ENCODE measurements at places on chromosomes 1 and 21.

GRCh38 chr1:37919277-37919676 lies 27.6 kb downstream of the INPP5B start:
- no peak for DNase-seq

- DNase-seq, result no peak
Observed at GRCh38 chr1:159916242-159917051, 8.9 kb downstream of the TAGLN2 start.

DNA sequence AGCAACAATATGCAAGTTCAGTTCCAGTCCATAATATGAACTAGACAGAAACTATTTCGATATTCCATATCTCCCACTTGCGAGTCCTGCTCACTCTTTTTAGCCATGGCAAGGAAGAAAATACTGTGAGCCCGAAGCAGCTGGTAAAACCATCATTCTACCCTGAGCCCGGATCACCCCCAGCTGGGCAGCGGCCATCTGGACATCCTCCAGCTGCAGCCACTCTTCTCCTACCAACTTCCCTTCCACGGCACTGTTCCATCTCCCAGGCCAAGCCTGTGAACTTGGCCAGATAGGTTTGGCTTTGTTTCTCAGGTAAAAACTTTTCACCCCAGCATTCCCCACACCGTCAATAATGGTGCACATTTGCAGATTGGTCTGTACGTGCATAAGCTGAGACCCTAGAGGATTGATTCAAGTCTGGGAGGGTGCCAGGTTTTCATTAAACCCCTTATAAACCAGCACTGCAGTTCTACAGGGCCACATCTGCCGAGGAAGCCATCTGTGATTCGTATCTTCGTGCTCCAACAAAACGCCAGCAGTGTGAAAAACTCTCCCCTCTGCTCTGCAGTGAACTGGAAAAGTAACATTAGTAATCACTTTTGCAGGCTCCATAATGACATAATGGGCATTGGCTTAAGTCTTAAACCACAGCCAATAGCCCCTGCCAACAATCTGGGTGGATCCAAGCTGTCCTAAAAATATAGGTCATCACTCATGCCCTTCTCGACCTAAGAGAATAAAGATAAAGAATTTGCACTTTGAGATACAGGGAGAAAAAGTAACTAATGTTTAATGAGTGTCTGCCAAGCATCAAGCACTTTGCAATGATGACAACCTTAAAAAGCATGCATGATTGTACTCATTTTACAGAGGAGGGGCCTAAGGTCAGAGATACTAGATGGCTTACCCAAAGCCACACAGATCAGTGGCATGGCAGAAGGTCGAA lies 205.1 kb downstream of the PLPP3 start:
- peak; percentile 75 for DNase-seq

GRCh38 chr1:207673399-207673798 lies 28.5 kb downstream of the CR1L start:
- DNase-seq, result no peak

GRCh38 chr21:36113647-36114428 lies 21.0 kb upstream of the CBR3 start:
- no peak for DNase-seq

DNA sequence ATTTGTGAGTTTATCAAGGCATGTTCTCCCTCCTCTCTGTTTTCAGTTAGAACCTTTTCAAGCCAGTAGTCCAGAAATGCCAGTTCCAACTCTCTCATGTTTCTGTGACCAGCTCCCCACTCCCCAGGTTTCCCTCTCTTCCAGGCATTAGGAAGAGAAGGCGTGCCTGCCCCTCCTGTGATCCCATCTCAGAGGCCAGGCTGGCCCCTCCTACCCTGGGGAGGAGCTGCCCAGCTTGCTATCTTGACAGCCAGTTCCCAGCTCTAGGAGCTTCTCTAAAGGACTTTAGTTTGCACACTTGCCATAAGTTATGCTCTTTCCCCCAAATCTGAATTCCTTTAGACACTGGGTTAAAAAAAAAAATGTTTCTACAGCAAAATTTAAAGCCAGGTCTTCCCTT lies 8.9 kb downstream of the HYI start:
- DNase-seq, result no peak

GRCh38 chr1:2595812-2596529 lies 9.4 kb downstream of the PRXL2B start:
- no peak for DNase-seq

DNA sequence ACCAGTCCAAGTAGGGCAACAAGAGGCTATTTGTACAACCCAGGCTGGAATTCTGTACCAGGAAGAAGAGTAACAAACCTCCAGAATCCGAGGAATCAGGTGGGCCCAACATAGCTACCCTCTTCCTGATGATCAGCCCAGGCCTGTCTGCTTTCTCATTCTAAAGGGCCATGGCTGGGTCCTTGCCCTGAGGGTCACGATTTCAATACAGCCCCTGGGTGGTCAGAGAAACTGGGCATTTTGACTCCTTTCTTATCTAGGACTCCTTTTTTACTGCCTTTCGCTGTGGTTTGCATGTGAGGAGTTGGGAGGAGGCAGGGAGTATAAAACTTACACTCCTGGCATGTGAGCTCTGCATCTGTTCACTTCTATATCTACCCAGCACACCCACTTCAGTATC lies 164.9 kb upstream of the COA6 start:
- no peak for DNase-seq

GRCh38 chr1:246836209-246836966 lies 95.4 kb downstream of the AHCTF1 start:
- no peak for DNase-seq

DNA sequence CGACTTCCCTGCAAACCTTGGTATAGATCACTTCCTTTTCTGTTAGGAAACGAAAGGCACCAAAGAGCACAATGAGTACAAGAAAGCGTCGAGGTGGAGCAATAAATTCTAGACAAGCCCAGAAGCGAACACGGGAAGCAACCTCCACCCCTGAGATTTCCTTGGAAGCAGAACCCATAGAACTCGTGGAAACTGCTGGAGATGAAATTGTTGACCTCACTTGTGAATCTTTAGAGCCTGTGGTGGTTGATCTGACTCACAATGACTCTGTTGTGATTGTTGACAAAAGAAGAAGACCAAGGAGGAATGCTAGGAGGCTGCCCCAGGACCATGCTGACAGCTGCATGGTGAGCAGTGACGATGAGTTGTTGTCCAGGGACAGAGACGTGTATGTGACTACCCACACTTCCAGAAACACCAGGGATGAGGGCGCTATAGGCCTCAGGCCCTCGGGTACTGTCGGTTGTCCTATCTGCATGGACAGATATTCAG lies 18.5 kb downstream of the FAM89A start:
- no peak for DNase-seq

- no peak for DNase-seq
Observed at GRCh38 chr1:157776971-157777391, at the start of gene FCRL2. FCRL2 (minus strand) TSS chr1:157777132; CDS start chr1:157777073, 59 bp downstream.

- DNase-seq, result no peak
Observed at GRCh38 chr1:115365738-115366137, 27.7 kb upstream of the NGF start.

DNA sequence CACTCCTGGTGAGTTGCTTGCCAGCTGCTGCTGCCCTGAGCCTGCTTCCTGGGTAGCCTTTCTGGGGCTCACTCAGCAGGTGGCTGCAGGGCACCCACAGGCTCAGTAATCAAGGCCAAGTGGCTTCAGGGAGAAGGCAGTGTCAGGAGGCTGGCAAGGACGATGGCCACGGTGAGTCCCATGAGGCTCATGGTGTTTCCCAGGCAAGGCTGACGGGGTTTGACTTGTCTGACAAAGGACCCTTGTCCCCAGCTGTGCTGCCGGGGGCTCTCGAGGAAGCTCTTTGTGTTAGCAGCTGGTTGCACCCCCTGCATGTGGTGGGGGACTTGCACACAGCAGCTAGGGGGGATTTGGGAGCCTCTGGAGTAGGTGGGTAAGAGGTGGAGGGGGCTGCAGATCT lies 190.5 kb upstream of the C1orf174 start:
- no peak for DNase-seq

DNA sequence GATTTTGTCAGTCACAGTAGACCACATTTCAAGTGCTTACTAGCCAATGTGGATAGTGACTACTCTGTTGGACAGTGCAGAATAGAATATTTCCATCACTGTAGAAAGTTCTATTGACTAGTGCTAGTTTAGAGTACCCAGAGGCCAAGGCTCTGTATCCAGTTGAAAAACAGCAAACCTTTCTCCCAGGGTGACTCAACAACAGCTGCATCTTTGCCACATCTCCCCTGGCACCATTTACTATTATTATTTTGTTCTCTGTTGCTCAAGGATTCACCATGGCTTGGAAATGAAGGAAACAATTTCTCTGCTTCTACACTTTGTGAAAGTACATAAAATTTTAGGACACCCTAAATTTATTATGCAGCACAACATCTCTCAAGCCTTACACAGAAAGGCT lies 85.3 kb upstream of the WDR26 start:
- DNase-seq, result no peak

Data from NCI-H1105 (cell line).